ENCODE measurements at places on chromosomes 2 and 18. TPM values are rescaled to one million over a fixed set of nuclear protein-coding genes. Genes with fewer than 3 reads are reported as not detected.

- DNase-seq, result peak; percentile 21
Observed at GRCh38 chr2:79899196-79899595, 386.3 kb downstream of the CTNNA2 start.

GRCh38 chr2:168999668-169000213, 31.4 kb downstream of the ABCB11 start:
- no peak for DNase-seq

- DNase-seq, result no peak
Observed at GRCh38 chr2:120613742-120614571, 121.7 kb upstream of the GLI2 start.

DNA sequence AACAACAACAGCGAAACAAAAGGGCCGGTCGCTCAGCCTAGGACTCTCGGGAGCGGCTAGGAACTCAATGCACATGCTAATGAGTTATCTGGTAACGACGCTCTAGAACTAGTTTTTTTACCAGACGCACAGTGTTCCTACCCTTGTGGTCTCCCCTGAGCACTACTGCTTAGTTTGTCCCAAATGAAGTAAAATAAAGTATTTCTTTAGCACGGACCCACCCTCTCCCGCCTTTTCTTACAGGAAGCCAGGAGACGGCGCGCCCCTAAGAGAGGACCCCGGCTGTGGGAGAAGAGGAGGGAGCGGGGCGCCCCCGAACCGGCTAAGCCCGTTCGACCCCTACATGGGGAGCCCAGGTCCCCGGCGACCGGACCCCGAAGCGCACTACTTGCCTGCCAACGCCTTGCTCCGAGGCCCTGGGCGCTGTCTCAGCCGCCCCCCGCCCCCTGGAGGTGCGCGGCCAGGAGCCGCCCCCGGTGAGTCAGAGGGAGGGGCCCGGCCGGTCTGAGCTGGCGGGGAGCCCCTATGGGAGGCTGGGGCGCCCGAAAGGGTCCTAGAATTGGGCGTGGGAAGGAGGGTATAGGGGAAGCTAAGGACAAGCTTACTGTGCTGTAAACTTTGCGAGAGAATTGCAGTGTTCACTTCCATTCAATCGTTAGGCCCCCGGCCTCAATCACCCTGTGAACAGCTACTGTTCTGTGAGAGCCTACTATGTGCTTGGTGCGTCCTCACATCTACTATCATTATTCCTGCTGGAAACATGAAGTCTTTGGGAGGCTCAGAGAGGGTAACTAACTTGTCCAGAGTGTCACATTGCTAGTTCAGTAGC, 3.6 kb upstream of the CAPG start:
- peak; percentile 69 for DNase-seq

DNA sequence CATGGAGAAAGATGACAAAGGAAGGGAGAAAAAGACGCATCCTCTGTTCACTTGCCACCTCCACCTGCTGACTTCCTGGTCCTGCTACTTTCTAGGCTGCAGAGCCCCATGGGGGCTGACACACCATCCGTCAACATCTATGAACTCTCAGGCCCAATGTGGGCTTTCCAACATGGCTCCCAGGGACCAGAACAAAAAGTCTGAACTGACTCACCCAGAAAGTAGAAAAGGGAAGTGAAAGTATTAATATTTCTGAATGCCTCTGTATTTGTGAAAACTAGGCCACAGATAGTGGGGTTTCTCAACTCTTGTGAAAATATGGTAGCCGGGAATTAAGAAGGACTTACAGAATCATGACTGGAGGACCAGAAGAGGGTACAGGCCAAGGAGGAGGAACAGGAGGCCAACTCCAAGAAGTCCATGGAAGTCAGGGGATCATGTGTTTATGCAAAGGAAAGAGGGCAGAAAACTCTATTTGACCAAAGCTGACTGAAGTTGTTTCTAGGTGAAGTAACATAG, 123.1 kb upstream of the CAB39 start:
- no peak for DNase-seq

Gene TMEFF2
- 1.7 TPM for total RNA-seq

Gene PLEKHH2
- total RNA-seq, result 11.2 TPM

Gene WDR75
- total RNA-seq, result 85.3 TPM

Gene KIF1A
- total RNA-seq, result 41.1 TPM

Gene RGPD4
- total RNA-seq, result 0.06 TPM

Gene IL1A
- 3.2 TPM for total RNA-seq

Gene RESP18
- total RNA-seq, result not detected

All from neural progenitor cell (in vitro differentiated cells).